SJCRH30 (cell line): ENCODE measurements at places on chromosomes 3 and 15. TPM values are rescaled to one million over a fixed set of nuclear protein-coding genes. Genes with fewer than 3 reads are reported as not detected.
A peak's percentile ranks its signal among the peaks of the same experiment; 100 is the strongest.

GRCh38 chr15:56045068-56045748 lies 51.8 kb upstream of the NEDD4 start:
- no peaks in the 10 kb centered on the region for H3K36me3 ChIP-seq
- no peak for DNase-seq
- H3K27ac ChIP-seq = no peak overlapping the region

DNA sequence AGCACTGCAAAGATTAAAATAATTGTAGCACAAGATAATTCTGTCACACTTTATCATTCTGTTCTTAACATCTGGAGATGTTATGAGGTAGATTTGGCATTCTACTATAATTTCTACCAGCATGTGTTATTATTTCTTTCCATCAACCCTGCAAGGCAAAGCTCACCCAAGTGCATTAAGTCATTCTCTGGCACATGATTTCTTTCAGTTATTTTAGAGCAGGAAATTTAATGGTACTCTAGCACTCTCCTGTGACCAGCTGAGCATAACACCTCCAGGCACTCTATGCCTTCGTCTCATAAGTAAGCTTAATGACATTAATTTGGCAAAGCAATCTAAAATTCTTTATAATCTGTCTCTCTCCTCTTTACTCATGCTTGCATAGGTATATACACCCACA lies 300.2 kb upstream of the GPR149 start:
- no peak for DNase-seq
- H3K27ac ChIP-seq = no peak overlapping the region
- H3K36me3 ChIP-seq = no peaks in the 10 kb centered on the region
- H3K4me3 ChIP-seq = no peak overlapping the region

- no peaks in the 10 kb centered on the region for H3K27me3 ChIP-seq
- no peaks in the 10 kb centered on the region for H3K36me3 ChIP-seq
- peaks cover 3% of the 10 kb centered on the region; the same call in 1 of the 2 replicates for H3K4me1 ChIP-seq
- H3K27ac ChIP-seq = no peak overlapping the region
- H3K4me3 ChIP-seq = no peak overlapping the region
Measured at GRCh38 chr3:73228437-73228836, 167.0 kb downstream of the EBLN2 start.

DNA sequence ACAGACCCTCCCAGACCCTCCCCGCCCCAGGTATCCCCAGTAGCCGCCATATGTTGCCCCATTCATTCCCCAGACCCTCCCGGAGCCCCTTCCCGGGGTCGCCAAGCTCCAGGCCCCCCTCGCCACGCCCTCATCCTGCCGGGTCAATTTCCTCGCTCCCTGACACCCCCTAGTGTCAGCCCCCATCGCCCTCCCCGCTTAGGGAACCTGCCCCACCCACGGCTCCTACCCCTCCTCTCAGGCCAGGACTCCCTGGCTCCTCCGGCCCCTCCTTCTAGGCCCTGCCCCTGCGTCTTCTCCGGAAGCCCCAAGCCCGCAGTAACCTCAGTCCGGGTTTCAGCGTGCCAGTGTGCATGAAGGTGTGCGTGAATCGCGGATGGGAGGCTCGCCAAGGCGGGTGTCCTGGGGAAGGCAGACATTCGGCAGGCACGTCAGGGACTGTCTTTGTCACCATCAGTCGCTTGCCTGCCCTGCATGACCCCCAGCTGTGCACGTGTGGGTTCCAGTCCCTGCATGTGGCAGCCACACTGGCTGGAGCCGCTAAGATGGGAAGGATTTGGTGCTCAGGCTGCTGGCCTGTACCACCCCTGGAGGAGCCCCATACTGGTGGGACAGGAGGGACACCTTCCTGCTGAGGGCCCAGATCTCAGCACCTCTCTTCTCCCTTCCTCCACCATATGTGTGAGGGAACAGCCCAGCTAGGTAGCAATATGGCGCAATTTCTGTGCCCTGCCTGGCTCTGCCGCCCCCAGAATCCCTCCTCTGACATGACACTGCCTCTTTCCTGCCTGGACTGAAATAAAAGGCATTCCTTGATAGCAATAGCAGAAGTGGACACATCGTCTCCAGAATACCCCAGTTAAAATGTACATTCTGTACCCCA lies 693 bp downstream of the DISP2 start:
- H3K4me1 ChIP-seq = peaks cover 7% of the 10 kb centered on the region; the same call in 1 of the 2 replicates
- no peak overlapping the region for H3K27ac ChIP-seq
- peak overlapping the region; percentile 56 for H3K4me3 ChIP-seq
- H3K36me3 ChIP-seq = no peaks in the 10 kb centered on the region

GRCh38 chr3:5071061-5071460 lies 51.0 kb upstream of the ARL8B start:
- H3K27ac ChIP-seq = no peak overlapping the region
- H3K27me3 ChIP-seq = peaks cover 5% of the 10 kb centered on the region
- no peaks in the 10 kb centered on the region for H3K4me1 ChIP-seq
- no peaks in the 10 kb centered on the region for H3K36me3 ChIP-seq
- no peak overlapping the region for H3K4me3 ChIP-seq

DNA sequence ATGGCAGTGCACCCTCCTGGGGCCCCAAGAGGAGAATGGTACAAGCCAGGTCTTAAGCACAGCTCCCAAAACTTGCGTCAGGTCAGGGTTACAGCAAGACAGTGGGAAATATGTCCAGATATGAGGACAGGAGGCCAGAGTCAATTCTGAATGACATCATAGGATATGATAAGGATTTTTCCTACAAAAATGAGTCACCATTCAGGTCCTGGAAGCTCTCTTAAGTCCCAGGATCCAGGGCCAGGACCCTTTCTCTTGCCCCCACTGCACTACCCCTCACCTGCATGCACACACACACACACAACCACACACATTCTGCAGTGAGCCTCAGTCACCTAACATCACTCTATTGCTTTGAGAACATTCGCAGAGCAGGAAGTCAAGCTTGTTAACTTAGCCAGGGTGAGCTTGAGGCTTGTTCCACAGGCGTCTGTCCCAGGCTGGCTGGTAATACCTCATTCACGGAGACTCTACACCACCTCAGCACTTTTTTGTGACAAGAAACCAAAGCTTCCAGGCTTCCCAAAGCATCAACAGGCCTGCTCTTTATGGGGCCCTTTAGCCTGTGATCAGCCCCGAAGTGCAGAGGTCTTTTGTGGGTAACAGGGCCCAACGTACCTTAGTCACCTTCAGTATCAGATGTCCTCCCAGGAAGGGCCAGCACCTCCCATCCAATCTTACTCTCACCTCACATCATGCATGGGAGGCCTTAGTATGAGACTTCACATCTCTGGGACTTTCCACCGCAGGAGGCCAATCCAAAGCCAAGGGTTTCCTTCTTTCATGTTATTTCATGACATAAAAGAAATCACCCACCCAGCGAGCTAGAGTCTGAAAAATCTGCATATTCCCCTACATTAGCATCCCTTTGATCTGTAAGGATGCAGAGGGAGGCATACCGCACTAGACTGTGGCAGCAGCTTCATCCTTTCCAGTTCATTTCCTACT lies 74.0 kb upstream of the LIPC start:
- H3K27ac ChIP-seq = no peak overlapping the region
- peaks cover 23% of the 10 kb centered on the region for H3K4me1 ChIP-seq
- DNase-seq = no peak
- no peaks in the 10 kb centered on the region for H3K27me3 ChIP-seq

GRCh38 chr3:114764056-114764492 lies 383.0 kb downstream of the ZBTB20 start:
- H3K36me3 ChIP-seq = no peaks in the 10 kb centered on the region
- peaks cover 4% of the 10 kb centered on the region; the same call in 1 of the 2 replicates for H3K4me1 ChIP-seq
- H3K27me3 ChIP-seq = no peaks in the 10 kb centered on the region

DNA sequence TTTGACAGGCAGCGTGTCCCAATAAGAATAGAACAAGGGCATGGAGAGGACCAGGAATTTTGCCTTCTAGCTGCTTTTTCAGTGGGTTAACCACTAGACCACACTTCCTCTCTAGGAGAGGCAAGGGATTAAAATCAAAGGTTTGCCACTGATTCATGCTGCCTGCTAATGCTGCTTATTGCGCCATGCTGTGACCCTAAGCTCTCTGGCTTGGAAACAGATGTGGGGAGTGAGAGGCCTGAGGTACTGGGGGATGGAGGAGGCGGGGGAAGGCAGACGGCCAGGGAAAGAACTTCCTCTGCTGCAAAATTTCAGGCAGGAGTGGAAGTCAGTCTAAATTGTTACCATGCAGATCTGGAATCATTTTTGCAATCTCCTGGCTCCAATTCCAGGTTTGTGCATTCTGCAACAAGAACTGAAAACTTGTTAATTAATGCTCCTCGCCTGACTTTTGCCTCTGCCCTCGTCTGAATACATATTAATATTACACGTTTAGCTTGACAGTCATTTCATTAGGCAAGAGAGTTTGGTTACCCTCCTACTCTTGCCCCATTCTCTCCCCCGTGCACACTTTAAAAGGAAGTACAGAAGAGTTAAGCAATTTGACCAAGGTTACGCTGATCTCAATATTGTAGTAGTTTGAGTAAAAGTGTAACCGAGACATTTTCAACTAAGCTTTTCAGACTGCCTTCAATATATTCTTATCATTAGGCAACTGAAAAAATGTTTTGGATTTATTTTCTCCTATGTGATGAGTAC lies 121.7 kb upstream of the SPRED1 start:
- H3K4me1 ChIP-seq = peaks cover 8% of the 10 kb centered on the region
- no peak overlapping the region for H3K27ac ChIP-seq
- H3K36me3 ChIP-seq = no peaks in the 10 kb centered on the region
- no peaks in the 10 kb centered on the region for H3K27me3 ChIP-seq

GRCh38 chr3:137962251-137962650 lies 47.7 kb upstream of the CLDN18 start:
- H3K4me1 ChIP-seq = no peaks in the 10 kb centered on the region
- no peak for DNase-seq
- H3K27me3 ChIP-seq = peaks cover 5% of the 10 kb centered on the region; the same call in 1 of the 2 replicates
- no peak overlapping the region for H3K4me3 ChIP-seq
- H3K36me3 ChIP-seq = no peaks in the 10 kb centered on the region

GRCh38 chr3:45056608-45057301 lies 30.7 kb downstream of the CLEC3B start:
- H3K27me3 ChIP-seq = no peaks in the 10 kb centered on the region
- no peak overlapping the region for H3K27ac ChIP-seq
- no peak overlapping the region for H3K4me3 ChIP-seq
- peaks cover 25% of the 10 kb centered on the region for H3K4me1 ChIP-seq

- H3K27me3 ChIP-seq = no peaks in the 10 kb centered on the region
- no peak for DNase-seq
- no peak within 1 kb of the TSS for H3K4me3 ChIP-seq
Measured at GRCh38 chr3:46027021-46027705, at the start of gene XCR1. Gene XCR1, minus strand, starts transcription at chr3:46027483. Its CDS starts 5,536 bp downstream, at chr3:46021947.

DNA sequence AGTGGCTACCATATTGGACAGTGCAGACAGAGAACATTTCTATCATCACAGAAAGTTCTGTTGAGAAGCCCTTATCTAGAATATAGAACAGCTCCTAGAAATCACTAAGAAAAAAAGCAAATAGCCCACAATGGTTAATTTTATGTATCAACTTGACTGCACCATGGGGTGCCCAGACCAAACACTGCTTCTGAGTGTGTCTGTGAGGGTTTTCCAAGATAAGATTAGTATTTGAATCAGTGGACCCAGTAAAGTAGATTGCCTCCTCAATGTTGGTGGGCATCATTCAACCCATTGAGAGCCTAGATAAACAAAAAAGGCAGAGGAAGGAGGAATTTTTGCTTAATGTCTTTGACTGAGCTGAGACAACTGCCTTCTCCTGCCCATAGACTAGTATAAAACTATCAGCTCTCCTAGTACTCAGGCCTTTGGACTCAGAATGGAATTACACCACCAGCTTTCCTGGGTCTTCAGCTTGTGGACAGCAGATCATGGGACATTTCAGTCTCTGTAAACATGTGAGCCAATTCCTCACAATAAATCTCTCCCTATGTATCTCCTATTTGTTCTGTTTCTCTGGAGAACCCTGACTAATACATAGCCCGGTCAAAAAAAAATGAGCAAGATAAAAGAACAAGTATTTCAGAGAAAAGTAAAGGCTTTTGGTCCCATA lies 55.9 kb upstream of the OXTR start:
- H3K36me3 ChIP-seq = no peaks in the 10 kb centered on the region
- H3K27me3 ChIP-seq = no peaks in the 10 kb centered on the region
- no peak for DNase-seq

TERC gene
- total RNA-seq = 20.6 and 62.1 TPM in 2 replicates

TMEM207 gene
- not detected in 2 replicates for total RNA-seq

GPR149 gene
- total RNA-seq = not detected in 2 replicates

TUBGCP5 gene
- total RNA-seq = 16.8 and 23.1 TPM in 2 replicates
